Spinal cord (tissue), 10 donors: ENCODE measurements at places on chromosomes 7 and 10.
A peak's percentile ranks its signal among the peaks of the same experiment; 100 is the strongest.

DNA sequence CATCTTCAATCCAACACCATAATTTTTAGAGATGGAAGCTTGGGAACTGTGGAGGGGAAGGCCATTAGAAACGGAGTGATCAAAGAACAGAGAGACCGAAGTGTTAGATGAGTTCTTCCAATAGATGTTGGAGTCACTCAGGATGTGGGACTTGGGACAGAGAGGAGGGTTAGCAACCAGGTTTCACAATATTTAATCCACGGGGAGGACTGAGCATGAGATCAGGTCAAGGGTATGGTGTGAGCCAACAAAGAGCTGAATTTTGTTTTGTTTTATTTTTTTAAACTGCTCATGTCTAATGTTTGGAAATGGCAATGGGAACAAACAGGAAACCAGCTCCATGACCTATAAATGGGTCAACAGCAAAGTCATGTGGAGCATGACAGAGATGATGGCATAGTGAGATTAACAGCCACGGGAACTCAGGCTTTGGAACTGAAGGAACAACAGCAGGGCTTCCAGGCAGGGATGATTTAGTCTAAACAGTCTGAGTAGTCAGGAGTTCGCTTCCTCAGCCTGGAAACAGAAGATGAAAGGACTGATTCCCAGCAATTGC, 38.9 kb upstream of the AMPH start:
- no peak for DNase-seq

DNA sequence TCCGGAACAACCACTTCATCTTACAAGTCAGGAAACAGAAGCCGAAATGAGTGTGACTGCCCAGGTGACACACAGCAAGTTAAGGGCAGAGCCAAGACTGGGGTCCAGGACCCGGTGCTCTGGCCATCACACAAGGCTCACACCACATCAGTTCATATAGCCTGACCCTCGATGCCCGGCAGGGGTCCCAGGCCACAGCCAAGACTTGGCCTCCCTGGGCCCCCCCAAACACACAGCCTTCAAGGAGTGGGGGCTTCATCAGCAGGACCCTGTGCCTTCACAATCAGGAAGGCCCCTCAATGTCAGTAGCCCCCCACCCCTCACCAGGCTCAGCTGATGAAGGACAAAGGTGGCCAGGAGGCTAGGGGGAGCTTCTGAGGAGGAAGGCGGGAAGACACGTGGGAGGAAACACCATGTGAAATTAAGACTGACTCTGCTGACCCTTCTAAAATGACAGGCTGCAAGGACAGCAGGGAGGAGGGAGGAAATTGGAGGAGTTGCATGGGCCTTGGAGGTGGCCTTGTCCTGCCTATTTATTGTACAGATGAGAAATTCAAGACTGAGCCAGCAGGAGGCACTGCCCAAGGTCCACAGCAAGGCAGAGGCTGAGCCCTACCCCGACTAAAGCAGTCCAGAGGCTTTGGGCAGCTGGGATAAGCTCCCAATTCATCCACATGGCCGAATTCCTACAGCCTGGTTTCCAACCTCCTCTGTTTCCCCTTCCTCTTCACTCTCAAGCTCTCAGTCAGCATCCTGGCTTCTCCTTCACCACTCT, 216.1 kb upstream of the ZMIZ1 start:
- no peak for DNase-seq

GRCh38 chr7:17668122-17668521, 272.2 kb downstream of the SNX13 start:
- no peak for DNase-seq

DNA sequence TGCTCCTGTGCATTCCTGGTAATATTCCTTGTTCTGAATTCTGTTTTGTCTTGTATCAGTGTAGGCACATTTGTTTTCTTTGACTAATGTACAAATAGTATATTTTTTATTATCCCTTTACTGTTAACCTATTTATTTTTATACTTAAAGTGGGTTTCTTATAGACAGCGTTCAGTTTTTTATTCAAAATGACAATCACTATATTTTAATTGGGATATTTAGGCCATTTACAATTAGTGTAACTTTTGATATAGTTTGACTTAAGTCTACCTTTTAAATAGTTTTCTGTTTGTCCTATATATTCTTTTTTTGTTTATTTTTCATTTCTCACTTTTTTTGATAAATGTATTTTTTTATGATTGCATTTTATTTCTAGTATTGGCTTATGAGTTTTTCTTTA, 219.8 kb downstream of the DNAJB9 start:
- no peak for DNase-seq

GRCh38 chr7:15461576-15461975, 100.2 kb downstream of the AGMO start:
- DNase-seq, result no peak

DNA sequence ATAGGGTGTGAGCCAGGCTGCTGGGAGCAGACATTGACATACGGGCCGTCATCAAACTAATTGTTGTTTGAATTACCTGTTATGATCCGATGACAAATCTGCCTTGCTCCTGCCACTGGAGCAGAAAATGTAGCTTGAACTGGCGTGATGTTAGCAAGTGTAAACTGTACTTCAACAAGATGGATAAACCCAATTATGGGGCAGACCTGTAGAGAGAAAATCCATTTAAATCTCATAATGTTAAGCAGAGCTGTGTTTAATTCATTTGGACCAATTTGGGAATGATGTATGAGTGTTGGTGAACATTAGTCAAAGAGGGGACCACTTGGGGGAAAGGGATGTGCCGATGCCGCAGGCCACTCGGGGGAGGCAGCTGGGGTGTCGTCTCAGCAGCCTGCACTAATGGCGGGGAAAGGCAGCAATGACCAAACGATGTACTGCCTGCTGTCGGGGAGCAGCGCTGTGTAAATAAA, 27.4 kb downstream of the TCF7L2 start:
- DNase-seq, result no peak

DNA sequence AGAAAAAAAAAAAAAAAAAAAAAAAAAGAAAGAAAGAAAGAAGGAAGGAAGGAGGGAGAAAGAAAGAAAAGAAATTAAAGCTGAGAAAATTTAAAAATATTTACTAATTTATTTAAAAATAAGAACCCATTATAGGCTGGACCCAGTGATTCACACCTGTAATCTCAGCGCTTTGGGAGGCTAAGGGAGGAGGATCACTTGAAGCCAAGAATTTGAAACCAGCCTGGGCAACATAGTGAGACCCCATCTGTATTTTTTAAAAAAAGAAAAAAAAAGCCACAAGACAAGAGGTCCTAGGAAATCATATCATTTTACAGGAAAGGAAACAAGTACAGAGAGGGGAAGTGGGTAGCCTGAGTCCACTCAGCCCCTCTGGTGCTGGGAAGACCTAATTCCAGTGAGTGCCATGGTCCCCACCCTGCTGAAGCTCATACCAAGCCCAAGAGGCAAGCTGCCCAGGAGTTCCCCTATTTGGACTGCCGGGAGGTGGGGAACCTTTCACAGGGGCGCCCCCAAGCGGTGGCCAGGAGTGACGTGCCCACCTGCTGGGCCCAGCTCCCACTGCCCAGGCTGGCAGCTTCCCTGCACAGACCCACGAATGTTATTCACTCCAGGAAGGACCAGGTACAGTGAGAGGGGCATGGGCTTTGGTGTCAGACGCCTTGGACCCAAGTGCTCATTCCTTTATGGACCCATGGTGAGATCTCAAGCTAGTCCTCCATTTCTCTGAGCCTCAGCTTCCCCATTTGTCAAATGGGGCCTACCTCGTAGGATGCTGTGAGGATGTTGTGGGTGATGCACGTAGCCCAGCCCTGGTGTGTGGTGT, 133.6 kb downstream of the ZMIZ1 start:
- peak; percentile 60 for DNase-seq

- DNase-seq, result no peak
Measured at GRCh38 chr10:50385624-50386023, 134.3 kb upstream of the ASAH2 start.

DNA sequence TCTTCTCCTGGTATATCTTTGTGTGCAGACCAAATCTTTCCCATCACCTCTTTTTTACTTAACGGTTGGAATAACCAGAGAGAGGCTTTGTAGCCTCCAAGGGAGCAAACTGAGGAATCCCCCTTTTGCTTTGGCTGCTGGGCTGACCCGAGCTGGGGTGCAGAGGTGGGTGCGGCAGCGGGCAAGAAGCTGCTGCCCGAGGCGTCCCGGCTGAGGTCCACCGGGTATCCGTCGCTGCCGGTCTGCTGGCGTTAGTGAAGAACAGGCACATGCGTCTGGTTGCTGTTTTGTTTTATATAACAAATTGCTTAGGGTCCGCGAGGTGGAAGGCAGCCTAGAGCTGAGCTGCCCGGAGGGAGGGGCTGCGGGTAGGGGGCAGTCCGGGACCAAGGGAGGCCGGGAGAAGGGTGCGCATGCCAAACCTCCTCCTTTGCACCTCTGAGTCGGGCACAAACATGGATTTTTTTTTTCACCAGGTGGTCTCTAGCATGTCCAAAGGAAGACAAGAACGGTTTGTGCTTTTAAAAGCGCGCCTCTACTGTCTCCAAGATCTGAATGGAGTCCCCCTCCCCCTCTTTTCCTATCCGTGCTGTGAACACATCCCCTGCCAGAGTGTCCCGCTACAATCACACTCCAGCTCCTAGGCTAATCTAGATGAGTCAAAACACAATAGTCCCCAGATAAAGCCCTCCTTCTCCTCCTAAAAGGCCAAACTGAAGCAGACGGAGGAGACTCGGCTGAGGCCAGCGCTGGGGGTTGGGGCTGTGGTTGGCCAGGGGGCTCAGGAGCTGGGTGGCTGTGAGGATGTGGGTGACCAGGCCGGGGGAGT, 6.8 kb upstream of the GATA3 start:
- DNase-seq, result peak; percentile 42

DNA sequence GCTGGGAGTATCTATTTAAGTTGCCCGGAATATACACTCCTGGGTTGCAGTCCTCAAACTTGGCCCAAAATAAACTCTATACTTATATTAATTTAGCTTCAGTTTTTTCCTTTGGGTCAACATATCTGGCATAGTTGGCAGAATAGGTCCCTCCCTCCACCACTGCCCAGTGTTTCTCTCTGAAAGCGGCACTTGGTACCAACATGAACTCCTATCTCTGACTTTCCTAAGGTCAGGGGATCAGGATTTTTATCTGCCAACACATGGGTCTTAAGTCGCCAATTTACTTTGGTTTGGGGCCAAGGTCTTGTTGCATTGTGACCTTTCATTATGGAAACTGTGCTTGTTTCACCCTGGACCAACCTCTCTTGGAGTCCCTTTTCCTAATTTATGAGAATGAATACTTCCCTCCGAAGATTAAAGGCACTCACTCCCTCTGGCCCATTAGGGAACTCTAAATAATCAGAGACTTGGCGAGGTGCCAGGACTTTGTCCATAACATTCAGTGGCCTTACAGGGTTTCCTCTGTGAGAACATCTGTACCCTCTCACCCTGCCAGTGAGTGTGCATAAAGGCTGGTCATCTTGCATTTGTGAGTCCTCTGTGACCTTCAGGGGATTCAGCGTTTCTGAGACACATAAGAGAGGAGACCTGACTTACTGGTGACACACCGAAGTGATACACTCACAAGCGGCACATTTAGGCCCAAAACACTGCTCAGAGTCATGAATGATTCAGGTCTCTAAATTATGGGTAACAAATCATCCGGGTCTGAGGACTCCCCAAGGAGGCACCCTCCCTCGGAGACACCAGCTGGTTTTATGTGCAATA, 19.7 kb upstream of the FKBP9 start:
- peak; percentile 49 for DNase-seq

- no peak for DNase-seq
Measured at GRCh38 chr7:39910108-39910869, 39.8 kb upstream of the CDK13 start.

DNA sequence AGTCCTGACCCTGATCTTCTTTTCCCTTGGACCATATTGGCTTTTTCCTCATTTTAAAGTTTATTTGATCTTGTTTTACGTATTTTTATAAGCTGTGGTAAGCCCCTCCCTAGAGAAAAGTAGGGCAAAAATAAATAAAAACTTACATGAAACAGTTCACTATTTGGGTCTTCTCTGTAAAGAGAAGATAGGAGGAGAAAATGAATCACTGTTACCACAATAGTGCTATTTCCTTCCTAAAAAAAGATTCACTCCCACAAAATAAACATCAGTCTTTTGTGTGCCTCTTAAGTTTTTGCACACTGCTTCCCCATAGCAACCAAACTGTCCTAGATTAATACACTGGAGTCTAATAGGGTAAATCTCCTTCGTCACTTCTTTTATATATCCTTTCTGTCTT, 1.4 kb upstream of the SVIL start:
- no peak for DNase-seq

- DNase-seq, result no peak
Measured at GRCh38 chr7:151137791-151138152, 29.7 kb downstream of the GBX1 start.

- no peak for DNase-seq
Measured at GRCh38 chr7:80540836-80541235, 29.0 kb upstream of the GNAT3 start.

GRCh38 chr7:20539201-20539600, 76.3 kb upstream of the ABCB5 start:
- no peak for DNase-seq

DNA sequence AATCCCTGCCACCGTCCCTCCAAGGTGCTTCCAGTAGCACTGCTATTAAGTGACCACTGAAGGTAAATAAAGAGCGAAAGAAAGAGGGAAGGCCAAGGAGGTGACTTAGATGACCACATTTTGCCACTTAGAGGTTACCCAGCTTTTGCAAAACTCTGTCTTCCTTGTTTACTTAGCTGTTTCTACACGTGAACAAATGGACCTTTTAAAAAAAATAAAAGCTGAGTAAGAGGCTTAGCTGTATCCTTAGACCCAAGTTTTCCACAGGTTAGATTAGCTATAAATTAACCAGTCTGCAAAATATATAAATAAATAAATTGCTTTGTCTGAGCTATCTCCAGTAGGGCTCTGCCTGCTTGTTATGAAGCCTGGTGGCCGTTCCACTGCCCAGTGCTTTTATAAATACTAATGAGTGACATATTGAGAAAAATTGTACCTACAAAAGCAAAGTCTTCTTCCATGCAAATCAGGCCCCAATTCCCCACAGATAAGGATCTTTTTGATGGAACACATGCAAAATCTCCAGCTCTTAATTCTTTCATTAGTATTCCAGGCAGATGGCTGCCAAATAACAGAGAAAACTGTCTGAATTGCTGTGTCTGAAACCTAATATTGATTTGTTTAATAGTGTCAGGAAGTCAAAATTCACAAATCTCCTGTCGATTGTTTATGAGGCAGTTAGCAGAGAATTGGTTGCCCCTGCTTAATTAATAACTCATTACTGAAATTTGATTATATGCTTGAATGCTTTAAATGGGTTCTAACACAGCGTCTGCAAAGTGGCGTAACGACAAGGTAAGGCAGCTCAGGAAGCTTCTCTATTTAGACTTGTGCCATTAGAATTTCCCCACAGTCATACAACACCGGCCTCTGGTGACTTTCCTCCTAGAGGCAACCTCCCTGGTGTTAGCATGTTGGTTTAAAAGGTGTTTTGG, 176.7 kb downstream of the EMX2 start:
- peak; percentile 4 for DNase-seq

GRCh38 chr7:145143685-145144084, 307.8 kb upstream of the TPK1 start:
- DNase-seq, result no peak

DNA sequence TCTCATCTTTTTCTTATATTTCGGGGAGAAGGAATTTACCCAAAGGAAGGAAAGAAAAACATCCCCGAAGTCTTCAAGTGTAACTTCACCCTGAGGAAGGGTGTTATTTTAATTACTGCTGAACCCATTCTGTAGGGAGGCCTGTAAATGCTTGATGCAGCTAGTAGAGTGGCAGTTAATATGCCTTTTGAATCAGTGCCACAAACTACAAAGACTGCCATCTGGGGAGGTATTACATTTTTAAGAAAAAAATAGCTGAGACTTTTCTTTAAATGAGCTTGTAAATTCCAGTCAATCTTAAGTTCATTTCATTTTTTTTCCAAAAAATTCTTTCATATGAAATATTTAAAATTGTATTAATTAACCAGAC, 233.1 kb upstream of the FERD3L start:
- DNase-seq, result no peak
